HT-29 (cell line): ENCODE measurements at places on chromosomes 6 and 20. TPM values are rescaled to one million over a fixed set of nuclear protein-coding genes. Genes with fewer than 3 reads are reported as not detected.

DNA sequence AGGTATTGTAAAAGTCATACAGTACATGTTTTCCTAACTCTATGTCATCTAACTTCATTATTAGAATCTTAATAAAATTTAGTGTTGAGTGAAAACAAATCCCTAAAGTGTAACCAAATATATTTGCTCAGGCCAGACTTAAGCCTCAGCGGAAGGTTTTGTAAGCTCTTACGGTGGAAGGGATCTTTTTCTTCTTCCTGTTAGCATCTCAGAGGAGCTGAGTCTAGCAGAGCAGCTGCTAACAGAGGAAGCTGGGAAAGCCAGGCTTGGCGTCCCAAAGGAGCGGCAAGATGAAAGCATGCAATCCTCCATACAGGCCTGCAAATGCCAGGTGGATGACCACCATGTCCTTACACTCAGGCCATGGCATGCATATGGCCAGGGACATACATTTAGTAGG, 72.4 kb downstream of the ADTRP start:
- DNase-seq, result no peak

GRCh38 chr20:6530254-6530653, 237.2 kb upstream of the BMP2 start:
- no peak for DNase-seq

GRCh38 chr6:163720460-163721235, 306.1 kb downstream of the QKI start:
- no peak for DNase-seq

DNA sequence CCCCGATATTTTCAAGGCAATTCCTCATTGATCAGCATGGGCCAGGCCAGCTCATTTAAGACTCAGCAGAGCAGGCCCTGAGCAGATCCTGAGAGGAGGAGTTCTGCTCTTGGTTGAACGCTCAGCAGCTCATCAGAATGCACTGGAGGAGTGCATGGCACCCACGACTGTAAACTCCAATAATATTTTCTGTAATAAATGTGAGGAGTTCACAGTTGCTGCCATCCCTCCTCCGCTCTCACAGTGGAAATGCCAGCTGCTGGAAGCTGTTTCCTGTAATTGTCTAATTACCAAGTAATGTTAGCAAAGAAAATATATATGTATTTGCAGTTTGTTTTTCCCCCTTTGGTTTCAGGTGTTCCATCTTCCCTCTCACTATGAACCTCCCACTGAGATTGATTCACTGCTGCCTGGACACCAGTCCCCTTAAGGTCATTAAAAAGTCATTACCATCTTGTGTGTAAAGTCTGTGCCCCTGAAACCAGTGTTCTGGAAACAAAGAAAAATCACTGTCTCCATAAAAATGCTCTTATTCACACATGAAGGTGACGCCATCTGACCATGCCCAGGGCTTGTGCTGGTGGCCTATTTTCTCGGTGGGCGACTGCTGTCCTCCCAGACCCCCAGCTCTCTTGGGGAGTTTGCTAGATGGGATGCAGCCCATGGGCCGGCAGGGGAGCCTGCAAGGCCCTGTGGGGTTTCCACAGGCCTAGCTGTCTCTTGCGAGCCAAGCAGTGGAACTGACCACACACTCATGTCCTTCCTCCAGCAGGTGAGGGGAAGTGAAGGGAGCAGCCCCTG, 374.2 kb downstream of the ZFAND3 start:
- no peak for DNase-seq

DNA sequence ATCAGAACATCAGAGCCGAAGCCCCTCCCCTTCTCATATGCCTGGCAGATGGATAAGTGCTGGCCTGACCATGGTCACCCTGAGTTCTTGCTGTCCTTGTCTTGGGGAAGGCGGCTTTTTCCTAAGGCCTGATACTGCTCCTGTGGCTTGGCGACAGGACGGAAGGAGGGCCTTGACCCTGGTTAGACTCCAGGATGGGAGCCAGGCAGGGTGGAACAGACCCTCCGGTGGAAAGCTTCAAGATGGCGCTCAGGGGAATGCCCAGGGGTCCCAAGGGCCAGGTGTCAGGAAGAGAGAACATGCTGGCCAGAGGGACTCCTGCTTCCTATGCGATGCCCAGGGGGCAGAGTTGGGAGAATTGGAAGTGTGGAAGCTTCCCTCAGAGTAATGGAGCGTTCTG, 29.6 kb downstream of the ADA start:
- no peak for DNase-seq

GRCh38 chr6:112342511-112342910, 4.6 kb upstream of the RFPL4B start:
- DNase-seq, result no peak

PNPLA1 gene
- total RNA-seq, result 0.23 and 0.38 TPM in 2 replicates

MMP24OS gene
- total RNA-seq, result 31.6 and 40.1 TPM in 2 replicates

RSPO4 gene
- total RNA-seq, result not detected in 2 replicates

ALDH5A1 gene
- 2.3 and 3.8 TPM in 2 replicates for total RNA-seq
